OCI-LY7 (cell line): ENCODE measurements at places on chromosomes 4 and X. TPM values are rescaled to one million over a fixed set of nuclear protein-coding genes. Genes with fewer than 3 reads are reported as not detected.

- DNase-seq = no peak
Measured at GRCh38 chr4:120266602-120267001, 200.0 kb upstream of the MAD2L1 start.

- no peak for DNase-seq
Measured at GRCh38 chr4:72971572-72971971, 97.9 kb downstream of the COX18 start.

- no peak for DNase-seq
Measured at GRCh38 chrX:10064736-10065135, 92.0 kb upstream of the CLCN4 start.

DNA sequence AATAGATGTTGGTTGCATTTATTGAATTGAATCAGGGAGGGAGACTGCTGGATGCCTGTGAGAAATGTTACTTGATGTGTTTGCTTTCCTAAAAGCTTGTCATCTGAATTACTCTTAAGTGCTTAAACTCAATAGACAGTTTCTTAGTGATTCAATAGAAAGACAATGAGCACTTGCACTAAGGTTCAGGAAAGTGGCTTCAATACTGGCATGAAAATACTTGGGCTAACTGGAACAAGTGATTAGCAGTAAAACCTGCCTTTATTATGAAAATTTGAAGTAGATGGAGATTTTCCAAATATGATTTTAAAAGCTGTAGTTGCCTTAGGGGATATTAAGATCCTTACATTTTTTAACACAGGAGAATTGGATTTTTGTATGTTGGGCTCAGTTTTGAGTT, 123.3 kb downstream of the RNF150 start:
- no peak for DNase-seq

DNA sequence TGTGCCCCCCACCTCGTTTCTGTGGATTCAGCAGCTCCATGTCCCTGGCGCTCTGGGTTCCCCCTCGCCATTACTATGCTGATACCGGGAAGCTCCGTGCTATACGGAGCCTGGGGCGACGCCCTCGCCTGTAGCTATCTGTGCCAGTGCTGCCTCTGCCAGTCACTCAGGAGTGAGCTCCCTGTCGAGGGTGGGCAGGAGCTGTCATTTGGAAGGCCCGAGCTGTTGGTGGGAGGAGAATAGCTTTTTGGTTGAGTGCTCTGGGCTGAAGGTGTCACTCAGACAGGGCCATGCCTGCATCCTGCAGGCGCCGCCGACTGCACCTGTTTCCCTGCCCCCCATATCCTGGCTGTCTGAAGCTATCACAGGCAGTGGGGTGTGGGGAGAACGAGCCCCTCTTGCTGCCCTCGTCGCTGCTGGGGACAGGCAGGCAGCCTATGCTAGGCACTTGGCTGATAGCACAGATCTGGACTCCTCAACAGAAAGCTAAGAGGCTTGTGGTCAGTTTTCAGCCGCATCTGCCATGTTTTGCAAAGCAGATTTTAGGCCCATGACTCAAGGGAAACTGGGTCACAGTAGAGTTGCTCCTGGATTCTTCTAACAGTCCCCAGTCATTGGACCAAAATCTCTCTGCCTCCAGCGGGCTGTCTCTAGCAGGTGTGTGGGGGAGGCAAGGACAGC, 31.8 kb downstream of the CPLX1 start:
- peak; percentile 92 for DNase-seq

- no peak for DNase-seq
Measured at GRCh38 chrX:153933748-153934147, 1.1 kb downstream of the NAA10 start.

The LRCH2 gene
- total RNA-seq = not detected in 2 replicates

The RIBC1 gene
- 0.74 and 0.88 TPM in 2 replicates for total RNA-seq
